ENCODE measurements at places on chromosomes 4 and X. TPM values are rescaled to one million over a fixed set of nuclear protein-coding genes. Genes with fewer than 3 reads are reported as not detected.

Gene NEIL3
- polyA plus RNA-seq: not detected

Gene IL3RA
- 0.66 TPM for polyA plus RNA-seq

Gene FAM193A
- 6.3 TPM for polyA plus RNA-seq

Gene GJB1
- not detected for polyA plus RNA-seq

Gene DUSP9
- not detected for polyA plus RNA-seq

Gene PDGFC
- polyA plus RNA-seq: not detected

Gene APELA
- not detected for polyA plus RNA-seq
